ENCODE measurements at places on chromosomes 3 and 15.

- DNase-seq: no peak
Measured at GRCh38 chr3:126085276-126085675, 1.4 kb upstream of the SLC41A3 start.

DNA sequence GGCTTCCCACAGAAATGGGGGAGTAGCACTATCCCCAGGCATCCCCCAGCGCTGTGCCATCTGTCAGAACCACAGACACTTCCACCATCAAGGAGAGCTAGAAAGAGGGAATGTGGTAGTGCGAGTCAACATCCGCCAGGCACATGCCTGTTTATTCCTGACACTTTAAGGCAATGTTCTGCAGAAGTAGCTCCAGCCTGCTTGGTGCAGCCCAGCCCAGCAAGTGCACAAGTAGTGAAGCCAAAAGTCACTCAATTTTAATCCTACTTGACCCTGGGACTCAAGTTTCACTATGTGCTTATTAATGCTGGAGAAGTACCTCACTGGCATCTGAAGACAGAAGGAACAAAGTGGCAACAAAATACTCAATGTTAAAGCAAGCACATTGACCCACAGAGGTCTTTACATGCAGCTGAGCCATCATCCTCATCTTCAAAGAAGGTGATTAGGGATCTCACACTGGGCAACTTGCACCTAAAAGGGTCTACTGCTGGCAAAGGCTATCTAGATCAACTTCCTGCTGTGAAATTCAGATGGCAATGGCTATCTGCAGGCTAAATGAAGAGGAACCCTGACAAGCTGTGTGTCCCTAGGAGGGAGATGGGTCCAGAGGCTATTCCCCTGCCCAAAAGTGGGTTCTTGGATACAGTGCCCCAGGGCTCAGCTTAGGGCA is 61.4 kb upstream of the CLDN18 start:
- no peak for DNase-seq

- DNase-seq: peak; percentile 9
Measured at GRCh38 chr3:130377960-130378676, 32.6 kb downstream of the COL6A5 start.

- peak; percentile 65 for DNase-seq
Measured at GRCh38 chr3:1017870-1018269, 75.0 kb upstream of the CNTN6 start.

GRCh38 chr15:77454265-77454664 is 33.6 kb downstream of the HMG20A start:
- no peak for DNase-seq
